ENCODE measurements at places on chromosomes 12 and 14.

- no peak for DNase-seq
These were observed 120.4 kb upstream of the TMCC3 start for GRCh38 chr12:94770791-94771190.

GRCh38 chr12:63924781-63925180 lies 80.3 kb downstream of the SRGAP1 start:
- DNase-seq: no peak

GRCh38 chr14:58191763-58192601 lies 8.0 kb upstream of the ACTR10 start:
- DNase-seq: no peak

DNA sequence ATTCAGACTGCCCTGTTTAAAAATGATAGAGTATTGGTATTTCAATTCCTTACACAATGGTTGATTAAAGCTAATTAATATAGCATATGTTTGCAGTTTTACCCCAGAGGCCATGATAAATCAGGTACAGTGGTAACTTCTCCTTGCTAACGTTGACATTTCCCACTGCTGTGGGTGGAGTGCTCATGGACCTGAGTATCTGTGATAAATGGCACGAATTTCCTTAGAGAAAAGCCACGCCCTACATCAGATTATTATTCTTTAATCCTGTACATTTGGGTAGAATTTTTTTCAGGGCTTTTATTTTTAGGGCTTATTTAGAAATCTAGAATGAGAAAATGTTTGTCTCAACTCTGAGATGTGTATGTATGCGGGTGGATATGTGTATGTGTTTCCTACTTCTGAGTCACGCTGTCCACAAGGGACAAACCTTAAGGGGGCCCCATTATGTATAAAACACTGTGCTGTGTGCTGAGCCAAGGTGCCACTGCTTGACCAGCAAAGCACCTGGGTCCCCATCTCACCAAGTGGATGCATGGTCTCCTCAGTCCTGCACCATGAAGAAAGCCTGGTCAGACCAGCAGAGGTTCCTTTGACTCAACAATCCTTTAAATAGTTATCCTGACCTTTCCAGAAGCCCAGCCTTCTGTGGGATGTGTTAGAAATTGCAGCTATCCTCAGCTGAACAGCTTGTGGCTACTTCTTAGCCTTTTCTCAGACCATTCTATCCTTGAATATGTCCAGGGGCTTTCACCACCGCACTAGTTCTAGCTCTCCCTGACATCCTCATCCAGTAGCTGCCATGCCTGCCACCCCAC lies 57.9 kb upstream of the STK38L start:
- DNase-seq: no peak

DNA sequence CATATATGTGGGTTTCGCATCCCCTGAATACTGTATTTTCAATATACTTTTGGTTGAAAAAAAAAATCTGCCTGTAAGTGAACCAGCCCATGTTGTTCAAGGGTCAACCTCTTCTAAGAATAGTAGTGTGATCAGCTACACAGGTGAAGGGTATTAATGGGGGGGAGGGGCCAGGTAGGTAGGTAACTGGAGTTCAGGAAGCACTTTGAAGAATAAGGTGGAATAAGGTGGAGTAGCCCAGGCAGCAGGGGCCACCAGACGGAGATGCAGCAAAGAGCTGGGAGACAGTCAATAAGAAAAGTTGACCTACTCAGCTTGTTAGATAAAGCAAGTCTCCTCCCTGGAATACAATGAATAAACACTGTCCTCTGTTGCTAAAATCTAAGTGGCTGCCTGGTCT lies 9.3 kb downstream of the LDHB start:
- DNase-seq: no peak

All from stimulated activated CD4-positive, alpha-beta T cell treated with anti-CD3 and anti-CD28 coated beads, Interleukin-1b, Interleukin-23, amount 100 ng/mL, for 48 hours (primary cell).